ENCODE measurements at places on chromosomes 4 and X. TPM values are rescaled to one million over a fixed set of nuclear protein-coding genes. Genes with fewer than 3 reads are reported as not detected.

DNA sequence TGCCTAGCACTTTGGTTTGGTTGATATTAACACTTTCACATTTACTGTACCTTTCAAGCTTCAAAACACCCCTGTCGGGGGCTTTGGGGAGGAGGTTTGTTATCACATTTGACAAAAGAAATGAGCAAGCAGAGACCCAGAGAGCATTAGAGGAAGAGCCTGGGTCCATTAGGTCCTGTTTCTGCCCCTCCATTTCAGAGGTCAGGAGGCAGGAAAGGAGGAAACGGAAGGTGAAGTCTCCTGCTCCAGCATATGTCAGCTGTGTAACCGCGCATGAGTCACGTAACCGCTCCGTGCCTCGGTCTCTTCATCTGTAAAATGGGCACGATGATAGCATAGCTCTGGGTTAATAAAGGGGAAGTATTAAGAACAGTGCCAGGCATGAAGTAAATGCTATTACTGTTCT lies 201.9 kb upstream of the BCOR start:
- DNase-seq: no peak

CXCL8 gene
- not detected for total RNA-seq

- peak; percentile 63 for DNase-seq
Observed at GRCh38 chr4:21768349-21769310, 179.9 kb downstream of the KCNIP4 start.

GRCh38 chr4:2789351-2789750 lies 3.5 kb upstream of the SH3BP2 start:
- DNase-seq: no peak

ABCB7 gene
- total RNA-seq: 47.9 TPM

DNA sequence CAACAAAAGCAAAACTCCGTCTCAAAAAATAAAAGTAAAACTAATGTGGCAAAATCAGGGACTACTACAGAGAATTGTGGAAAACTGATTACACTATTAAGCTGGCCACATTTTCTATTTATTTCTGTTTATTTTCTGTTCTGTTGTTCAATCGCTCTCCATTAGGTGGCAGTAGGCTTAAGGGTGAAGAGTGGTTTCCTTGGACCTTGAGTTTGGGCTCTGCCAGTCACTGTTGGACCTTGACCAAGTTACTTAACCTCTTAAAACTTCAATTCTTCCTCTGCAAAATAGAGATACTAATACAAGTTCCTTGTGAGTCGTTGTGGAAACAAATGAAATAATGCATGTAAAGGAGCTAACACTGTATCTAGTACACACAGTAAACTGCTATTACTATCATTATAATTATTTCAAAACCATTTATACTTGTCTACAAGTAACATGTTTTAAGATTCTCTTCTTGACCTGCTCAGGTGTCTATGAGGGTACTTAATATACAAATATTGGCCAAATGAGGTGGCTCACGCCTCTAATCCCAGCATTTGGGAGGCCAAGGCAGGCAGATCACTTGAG lies 15.2 kb downstream of the HSD17B11 start:
- peak; percentile 28 for DNase-seq

DMP1 gene
- not detected for total RNA-seq

- no peak for DNase-seq
Observed at GRCh38 chrX:154598656-154599055, 13.7 kb downstream of the CTAG1A start.

GAB3 gene
- total RNA-seq: not detected

GRCh38 chr4:16413814-16414555 lies 187.7 kb upstream of the TAPT1 start:
- no peak for DNase-seq

PAGE5 gene
- not detected for total RNA-seq

GYG2 gene
- 44.4 TPM for total RNA-seq

NUDT10 gene
- 23.9 TPM for total RNA-seq

DNA sequence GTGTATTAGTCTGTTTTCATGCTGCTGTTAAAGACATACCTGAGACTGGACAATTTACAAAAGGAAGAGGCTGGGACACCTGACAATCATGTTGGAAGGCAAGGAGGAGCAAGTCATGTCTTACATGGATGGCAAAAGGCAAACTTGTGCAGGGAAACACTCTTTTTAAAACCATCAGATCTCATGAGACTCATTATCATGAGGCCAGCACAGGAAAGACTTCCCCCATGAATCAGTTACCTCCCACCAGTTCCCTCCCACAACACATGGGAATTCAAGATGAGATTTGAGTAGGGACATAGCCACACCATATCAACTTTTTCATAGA lies 11.2 kb downstream of the TENT5D start:
- DNase-seq: no peak

DNA sequence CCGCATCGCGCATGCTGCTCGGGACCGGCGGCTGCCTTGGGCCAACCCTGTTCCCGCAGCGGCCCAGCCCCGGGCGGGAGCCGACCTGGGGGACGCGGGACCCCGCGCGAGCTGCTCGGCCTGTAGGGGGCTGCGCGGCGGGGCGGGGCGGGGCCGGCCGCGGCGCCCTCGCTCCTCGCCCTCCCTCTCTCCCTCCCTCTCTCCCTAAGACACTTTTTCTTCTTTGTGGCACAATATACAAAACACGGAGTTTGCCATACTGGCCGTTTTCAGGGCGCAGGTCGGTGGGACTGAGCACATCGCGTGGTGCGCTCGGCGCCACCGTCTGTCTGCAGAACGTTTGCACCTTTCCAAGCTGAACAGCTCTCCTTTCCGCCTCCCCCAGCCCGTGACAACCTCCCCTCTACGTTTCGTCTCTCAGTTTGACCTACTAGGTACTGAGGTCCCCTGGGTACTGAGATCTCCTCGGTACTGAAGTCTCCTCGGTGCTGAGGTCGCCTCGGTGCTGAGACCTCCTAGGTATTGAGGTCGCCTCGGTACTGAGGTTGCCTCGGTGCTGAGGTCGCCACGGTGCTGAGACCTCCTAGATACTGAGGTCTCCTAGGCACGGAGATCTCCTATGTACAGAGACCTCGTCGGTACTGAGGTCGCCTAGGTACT lies 261.1 kb upstream of the PLCXD1 start:
- DNase-seq: peak; percentile 36

- DNase-seq: peak; percentile 74
Observed at GRCh38 chr4:2261110-2261852, 628 bp downstream of the MXD4 start.

DNA sequence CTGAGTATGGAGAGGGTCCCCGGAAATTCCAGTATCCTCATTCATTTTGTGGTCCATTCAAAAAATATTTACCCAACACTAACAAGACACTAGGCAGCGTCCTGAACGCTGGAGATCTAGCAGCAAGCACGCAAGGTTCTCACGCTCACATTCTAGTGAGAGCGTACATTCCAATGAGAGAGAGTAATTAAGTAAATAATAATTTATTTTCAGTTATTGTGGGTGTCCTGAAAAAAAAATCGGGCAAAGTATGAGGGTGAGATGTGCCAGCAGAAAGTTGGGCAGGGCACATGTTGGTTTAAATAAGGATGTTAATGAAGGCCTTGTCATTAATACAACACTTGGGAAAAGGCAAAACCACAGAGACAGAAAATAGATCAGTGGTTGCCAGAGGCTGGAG lies 4.0 kb upstream of the TMEM156 start:
- no peak for DNase-seq

DNA sequence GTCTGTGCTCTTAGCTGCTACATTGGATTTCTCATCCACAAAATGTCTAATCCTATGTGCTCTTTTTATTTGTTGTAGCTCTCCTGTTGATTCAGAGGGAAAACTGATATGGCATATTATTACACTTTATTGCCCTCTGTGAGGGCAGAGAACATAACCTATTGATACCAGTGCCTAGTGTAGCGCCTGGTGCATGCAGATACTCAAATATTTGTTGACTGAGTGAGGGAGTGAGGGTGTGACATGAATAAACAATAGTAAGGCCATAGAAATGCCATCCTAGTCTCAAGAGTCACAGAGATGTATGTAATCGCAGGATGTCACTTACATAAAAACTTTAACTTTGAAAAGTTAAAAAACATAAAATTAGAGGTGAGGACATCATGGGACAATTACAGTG lies 159.1 kb downstream of the SHROOM3 start:
- DNase-seq: no peak

- no peak for DNase-seq
Observed at GRCh38 chr4:6926081-6926480, 16.5 kb downstream of the TBC1D14 start.

ADH1C gene
- not detected for total RNA-seq

GRCh38 chrX:31543634-31544033 lies 471.8 kb upstream of the FTHL17 start:
- DNase-seq: no peak

DNA sequence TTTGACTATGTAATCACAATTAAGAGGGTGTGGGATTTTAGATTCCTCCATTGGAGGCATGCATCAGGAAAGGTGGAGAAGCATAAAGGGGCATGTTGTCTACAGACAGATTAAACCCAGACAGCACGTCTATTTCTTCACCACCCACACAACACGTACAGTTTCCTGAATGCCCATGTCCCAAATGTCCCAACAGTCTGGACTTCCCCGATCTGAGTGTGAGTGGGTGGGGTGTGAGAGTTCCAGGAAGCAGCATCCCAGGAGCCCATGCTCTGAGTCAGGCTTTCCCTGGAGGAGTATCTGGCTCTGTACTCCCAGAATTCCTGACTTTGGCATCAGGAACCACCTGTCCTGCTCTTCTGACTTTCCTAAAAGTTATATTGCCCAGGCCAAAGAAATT lies 30.8 kb upstream of the NDP start:
- DNase-seq: no peak

ARL13A gene
- total RNA-seq: not detected

DNA sequence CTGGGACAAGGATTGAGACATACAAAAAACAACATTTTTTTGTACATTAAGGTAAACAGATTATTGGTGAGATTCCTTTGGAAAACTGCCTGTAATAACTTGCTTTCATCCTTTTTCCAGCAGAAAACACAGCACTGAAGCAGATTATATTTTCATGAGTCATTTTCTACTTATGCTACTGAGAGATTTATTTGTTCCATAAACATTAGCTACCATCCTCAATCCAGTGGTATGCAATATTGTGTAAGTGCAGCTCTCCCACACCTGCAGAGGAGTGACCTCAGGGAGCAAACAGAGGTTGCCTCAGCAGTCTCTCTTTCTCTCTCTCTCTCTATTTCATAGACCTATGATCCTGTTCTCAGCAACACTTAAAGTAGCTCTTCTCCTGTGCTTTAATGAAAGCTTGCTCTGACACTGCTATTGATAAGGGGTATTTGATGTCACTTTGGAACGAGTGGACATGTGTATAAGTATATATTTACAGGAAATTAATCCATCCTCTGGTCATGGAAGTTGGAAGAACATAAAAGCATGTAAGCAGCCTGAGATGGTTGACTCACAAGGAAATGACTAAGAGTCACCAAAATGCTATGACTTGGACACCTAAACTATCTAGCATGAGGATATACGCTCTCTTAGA lies 163.7 kb upstream of the SPANXC start:
- no peak for DNase-seq

GRCh38 chr4:182925298-182925757 lies 8.1 kb upstream of the DCTD start:
- peak; percentile 83 for DNase-seq

DNA sequence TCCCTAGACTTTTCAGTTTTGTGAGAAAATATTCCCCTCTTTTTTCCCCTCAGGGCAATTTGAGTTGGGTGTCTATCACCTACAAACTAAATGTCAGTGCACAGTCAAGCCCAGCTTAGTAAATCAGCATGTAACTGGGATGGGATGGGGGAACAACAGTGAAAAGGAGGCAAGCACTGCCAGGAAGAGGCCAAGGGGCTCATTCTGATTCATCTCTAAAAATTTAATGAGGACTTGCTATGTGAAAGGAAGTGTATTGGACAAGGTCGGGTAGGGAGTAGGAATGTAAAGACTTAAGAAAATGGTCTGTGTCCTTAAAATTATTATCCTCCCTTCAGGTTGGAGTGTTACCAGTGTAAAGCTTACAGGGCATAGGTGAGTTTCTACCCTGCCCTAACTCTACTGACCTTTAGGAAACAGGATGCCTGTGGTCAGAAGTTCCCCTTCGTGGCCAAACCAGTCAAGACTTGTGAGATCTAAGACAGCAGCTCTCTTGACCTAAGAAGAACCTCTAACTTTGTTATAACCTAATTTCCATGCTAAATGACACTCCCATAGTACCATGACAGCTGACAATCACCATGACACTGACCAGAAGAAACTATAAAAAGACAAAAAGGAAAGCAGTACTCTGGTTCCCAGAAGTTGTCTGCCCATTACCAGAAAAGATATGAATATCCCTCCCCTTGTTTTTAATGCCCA lies 194.4 kb upstream of the LDB2 start:
- no peak for DNase-seq

- DNase-seq: no peak
Observed at GRCh38 chr4:30653291-30653690, 66.9 kb upstream of the PCDH7 start.

GRCh38 chr4:113026556-113026955 lies 22.9 kb upstream of the ANK2 start:
- no peak for DNase-seq

BEX3 gene
- total RNA-seq: 392 TPM

MTTP gene
- total RNA-seq: 1.1 TPM

PWWP3B gene
- 5.8 TPM for total RNA-seq

GRCh38 chrX:27619975-27620374 lies 29.8 kb downstream of the DCAF8L2 start:
- DNase-seq: peak; percentile 21

DNA sequence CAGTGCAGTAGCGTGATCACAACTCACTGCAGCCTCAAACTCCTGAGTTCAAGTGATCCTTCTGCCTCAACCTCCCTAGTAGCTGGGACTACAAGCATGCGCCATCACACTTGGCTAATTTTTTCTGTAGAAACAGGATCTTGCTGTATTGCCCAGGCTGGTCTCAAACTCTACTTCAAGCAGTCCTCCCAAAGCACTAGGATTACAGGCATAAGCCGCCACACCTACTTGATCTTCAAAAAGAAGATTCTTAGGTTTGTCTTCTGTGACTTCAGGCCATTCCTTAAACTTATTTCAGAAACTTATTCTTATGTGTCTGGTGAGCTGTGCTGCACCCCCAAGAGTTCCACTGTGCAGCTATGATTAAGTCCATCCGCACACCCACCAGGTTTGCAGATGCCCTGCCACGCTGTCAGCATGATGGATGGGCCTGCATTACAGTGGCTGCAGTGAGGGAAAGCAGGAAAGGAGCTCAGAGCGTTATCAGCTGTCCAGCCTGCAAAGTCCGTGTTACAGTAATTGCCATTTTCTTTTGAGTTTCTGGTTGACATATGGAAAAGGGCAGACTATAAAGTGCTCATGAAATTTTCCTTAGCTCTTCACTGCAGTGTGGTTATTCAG lies 146.6 kb downstream of the AASDH start:
- DNase-seq: no peak

GRCh38 chrX:153818571-153819383 lies 11.6 kb downstream of the PDZD4 start:
- peak; percentile 85 for DNase-seq

NLGN4X gene
- 17.6 TPM for total RNA-seq

DNA sequence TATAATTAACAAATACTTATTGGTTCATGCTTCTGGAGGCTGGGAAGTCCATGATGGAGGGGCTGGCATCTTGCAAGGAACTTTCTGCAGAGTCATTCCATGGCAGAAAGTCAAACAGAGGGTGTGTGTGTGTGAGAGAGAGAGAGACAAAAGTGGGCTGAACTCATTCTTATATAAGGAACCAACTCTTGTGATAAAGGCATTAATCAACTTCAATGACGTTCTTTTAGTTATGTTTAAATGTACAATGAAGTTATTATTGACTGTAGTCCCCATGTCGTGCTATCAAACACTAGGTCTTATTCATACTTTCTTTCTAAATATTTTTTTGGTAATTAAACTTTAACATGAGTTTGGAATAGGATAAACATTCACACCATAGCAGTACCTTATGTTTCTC lies 1408.8 kb downstream of the STIM2 start:
- DNase-seq: no peak
